ENCODE measurements at places on chromosomes 11 and 22. TPM values are rescaled to one million over a fixed set of nuclear protein-coding genes. Genes with fewer than 3 reads are reported as not detected.

- no peak for DNase-seq
Measured at GRCh38 chr11:75852406-75853017, 37.5 kb downstream of the UVRAG start.

GRCh38 chr11:110133160-110133559 lies 40.0 kb downstream of the ZC3H12C start:
- DNase-seq = no peak

DNA sequence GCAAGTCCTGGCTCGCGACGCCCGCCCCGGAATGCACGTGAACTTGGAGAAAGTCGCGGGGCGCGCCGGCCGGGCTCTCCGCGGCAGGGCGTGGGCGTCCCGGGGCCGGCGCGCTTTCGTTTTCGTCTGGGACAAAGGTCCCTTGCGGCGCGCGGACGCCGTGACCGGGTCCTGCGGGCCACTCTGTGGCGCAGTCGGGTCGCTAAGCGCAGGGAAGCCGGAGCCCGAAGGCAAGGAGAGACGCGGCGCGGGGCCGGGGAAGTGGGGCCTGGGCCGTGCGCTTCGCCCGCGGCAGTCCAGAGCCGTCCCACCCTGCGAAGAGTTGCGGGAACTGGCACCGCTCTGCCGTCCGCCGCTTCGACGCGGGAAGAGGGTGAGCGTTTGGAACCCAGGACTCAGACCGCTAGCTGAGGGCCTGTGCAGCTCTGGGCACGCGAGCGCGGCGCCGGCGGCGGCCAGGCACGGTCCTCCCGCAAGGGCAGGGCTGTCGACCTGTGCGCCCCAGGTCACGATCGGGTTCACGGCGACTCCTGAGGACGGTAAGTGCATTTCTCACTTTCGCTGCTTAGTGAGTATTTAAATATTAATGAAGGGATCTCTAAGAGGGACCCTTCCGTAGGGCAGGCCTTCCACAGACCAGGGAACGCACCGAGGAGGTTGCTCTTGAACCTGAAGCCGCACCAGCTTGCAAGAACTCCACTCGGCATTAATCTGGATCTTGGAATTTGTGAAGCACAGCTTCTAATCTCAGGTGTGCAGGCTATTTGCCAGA lies 78.0 kb upstream of the PPARA start:
- DNase-seq = peak; percentile 16

GRCh38 chr11:72274435-72274834 lies 30.5 kb upstream of the PHOX2A start:
- DNase-seq = no peak

The ENTHD1 gene
- not detected for total RNA-seq

GRCh38 chr11:129790106-129790505 lies 25.5 kb upstream of the TMEM45B start:
- DNase-seq = no peak

DNA sequence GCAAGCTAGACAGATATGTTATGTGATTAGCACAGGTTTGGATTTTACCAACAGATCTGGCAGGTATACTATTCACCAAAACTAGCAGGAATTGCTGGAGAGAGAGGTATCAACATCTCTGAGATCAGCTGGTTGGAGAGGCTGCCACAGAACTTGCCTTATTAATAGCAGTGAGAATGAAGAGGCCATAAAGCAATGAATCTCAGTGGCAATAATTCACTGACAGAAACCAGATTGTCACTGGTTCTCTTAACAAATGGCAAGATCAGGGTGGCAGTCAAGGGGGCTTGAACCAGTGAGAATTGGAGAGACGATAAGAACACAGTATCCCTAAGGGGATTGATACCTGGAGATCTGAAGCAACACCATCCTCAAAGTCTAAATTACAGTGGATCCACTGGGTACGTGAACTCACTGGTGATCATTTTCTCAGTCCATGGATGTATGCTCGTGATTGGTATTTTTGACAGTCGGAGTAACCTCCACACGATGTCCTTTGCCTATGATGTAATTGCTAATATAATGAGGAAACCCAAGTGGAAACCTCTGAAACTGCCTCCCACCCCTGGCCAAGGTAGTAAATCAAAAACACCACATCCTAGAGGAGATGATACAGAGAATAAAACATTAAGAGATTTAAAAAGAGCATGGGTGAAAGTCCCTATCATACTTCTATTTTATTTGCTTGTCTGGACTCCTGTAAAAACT lies 17.7 kb upstream of the SLC5A12 start:
- no peak for DNase-seq

DNA sequence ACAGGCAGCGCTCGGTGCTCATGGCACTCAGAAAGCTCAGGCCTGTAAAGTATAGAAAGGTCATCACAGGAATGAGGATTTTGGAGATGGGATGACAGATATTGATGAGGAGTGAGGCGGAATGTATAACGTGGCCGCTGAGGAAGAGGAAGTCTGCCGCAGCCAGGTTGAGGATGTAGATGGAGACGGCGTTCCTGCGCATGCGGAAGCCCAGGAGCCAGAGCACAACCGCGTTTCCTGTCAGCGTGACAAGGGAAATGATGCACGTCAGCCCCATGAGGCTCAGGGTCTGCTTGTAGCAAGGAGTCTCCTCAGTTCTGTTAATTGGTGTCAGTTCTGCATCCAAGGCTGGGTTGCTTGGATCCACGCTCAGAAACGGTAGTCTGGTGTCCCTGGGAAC lies 33.1 kb upstream of the MRGPRX1 start:
- no peak for DNase-seq

DNA sequence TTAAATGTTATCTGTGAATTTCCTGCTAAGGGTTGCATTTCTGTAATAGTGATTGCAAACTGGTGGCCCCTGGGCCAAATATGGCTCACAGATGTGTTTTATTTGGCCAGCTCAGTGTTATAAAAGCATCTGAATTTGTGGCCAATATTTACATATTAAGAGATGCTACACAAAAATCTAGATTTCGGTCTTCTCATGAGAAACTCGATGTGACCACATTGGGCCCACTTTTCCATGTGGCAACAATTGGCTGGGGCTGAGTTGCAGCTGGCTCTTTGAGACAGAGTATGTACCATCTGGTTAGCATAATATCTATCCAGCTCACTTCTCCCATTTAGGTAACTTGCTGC lies 244.5 kb upstream of the POU2AF2 start:
- DNase-seq = no peak

Data from CD4-positive, alpha-beta T cell (primary cell).